ENCODE measurements at places on chromosomes 5 and 9. TPM values are rescaled to one million over a fixed set of nuclear protein-coding genes. Genes with fewer than 3 reads are reported as not detected.

The PHF24 gene
- 0.98 TPM for total RNA-seq

- H3K4me3 ChIP-seq, result no peak overlapping the region
- no peaks in the 10 kb centered on the region for H3K27me3 ChIP-seq
- H3K36me3 ChIP-seq, result peaks cover 5% of the 10 kb centered on the region
- H3K4me1 ChIP-seq, result peaks cover 8% of the 10 kb centered on the region
These were observed 13.5 kb downstream of the NDFIP1 start for GRCh38 chr5:142122121-142122520.

GRCh38 chr9:110180511-110181434 lies 27.2 kb downstream of the C9orf152 start:
- DNase-seq, result no peak
- H3K36me3 ChIP-seq, result no peaks in the 10 kb centered on the region
- no peaks in the 10 kb centered on the region for H3K27me3 ChIP-seq
- no peaks in the 10 kb centered on the region for H3K4me1 ChIP-seq

- no peaks in the 10 kb centered on the region for H3K27me3 ChIP-seq
- H3K4me3 ChIP-seq, result no peak overlapping the region
- peaks cover 15% of the 10 kb centered on the region for H3K4me1 ChIP-seq
- no peaks in the 10 kb centered on the region for H3K36me3 ChIP-seq
- DNase-seq, result no peak
- no peak overlapping the region for H3K27ac ChIP-seq
These were observed 2.5 kb upstream of the VCAN start for GRCh38 chr5:83469075-83469474.

- peak; percentile 42 for DNase-seq
- peak overlapping the region; percentile 81 for H3K27ac ChIP-seq
- H3K4me1 ChIP-seq, result peaks cover 3% of the 10 kb centered on the region
- peaks cover 2% of the 10 kb centered on the region for H3K36me3 ChIP-seq
These were observed 115.7 kb downstream of the SUSD1 start for GRCh38 chr9:112059145-112059965.

- H3K4me1 ChIP-seq, result no peaks in the 10 kb centered on the region
- no peak overlapping the region for H3K4me3 ChIP-seq
- no peak overlapping the region for H3K27ac ChIP-seq
These were observed 26.3 kb downstream of the UBAP1 start for GRCh38 chr9:34205102-34205501.

GRCh38 chr5:87313216-87313615 lies 45.5 kb downstream of the RASA1 start:
- no peak overlapping the region for H3K4me3 ChIP-seq
- no peak for DNase-seq
- peaks cover 3% of the 10 kb centered on the region for H3K4me1 ChIP-seq

- H3K27ac ChIP-seq, result no peak overlapping the region
- H3K36me3 ChIP-seq, result no peaks in the 10 kb centered on the region
- no peak overlapping the region for H3K4me3 ChIP-seq
- DNase-seq, result no peak
- no peaks in the 10 kb centered on the region for H3K27me3 ChIP-seq
- H3K4me1 ChIP-seq, result peaks cover 4% of the 10 kb centered on the region
These were observed 96.8 kb downstream of the VAV2 start for GRCh38 chr9:133895335-133895734.

- no peak overlapping the region for H3K27ac ChIP-seq
- no peaks in the 10 kb centered on the region for H3K4me1 ChIP-seq
- H3K27me3 ChIP-seq, result no peaks in the 10 kb centered on the region
- H3K4me3 ChIP-seq, result no peak overlapping the region
These were observed 59.4 kb downstream of the FYB1 start for GRCh38 chr5:39159811-39160490.

- H3K4me1 ChIP-seq, result no peaks in the 10 kb centered on the region
- no peak overlapping the region for H3K27ac ChIP-seq
- no peak overlapping the region for H3K4me3 ChIP-seq
- no peak for DNase-seq
- H3K27me3 ChIP-seq, result no peaks in the 10 kb centered on the region
These were observed 74.9 kb downstream of the COL15A1 start for GRCh38 chr9:99018653-99019052.

The SLC25A48 gene
- total RNA-seq, result 1.7 TPM

- H3K27ac ChIP-seq, result no peak overlapping the region
- H3K27me3 ChIP-seq, result no peaks in the 10 kb centered on the region
- H3K4me1 ChIP-seq, result no peaks in the 10 kb centered on the region
These were observed 291.9 kb downstream of the NFIB start for GRCh38 chr9:14021871-14022525.

The MSX2 gene
- 0.79 TPM for total RNA-seq

DNA sequence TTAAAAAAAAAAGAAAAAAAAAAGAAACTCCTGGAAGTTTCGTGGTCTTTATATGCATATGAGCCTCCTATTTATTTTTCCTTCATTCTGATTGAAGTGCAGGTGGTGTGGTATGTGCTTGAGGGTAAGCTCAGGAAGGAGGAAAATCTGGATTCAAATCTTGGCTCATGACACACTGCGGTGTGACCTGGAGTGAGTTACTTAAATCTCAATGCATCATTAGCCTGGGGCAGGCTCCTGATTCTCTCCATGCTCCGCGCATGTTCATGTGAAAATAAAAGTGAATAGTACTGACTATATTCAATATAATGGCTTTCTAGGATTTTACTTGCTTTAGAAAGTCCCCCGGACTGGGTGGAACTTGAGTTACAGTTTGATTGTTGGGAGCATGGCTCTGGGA lies 35.6 kb downstream of the PTTG1 start:
- no peaks in the 10 kb centered on the region for H3K4me1 ChIP-seq
- no peaks in the 10 kb centered on the region for H3K27me3 ChIP-seq
- DNase-seq, result no peak
- no peaks in the 10 kb centered on the region for H3K36me3 ChIP-seq

- H3K27me3 ChIP-seq, result no peaks in the 10 kb centered on the region
- no peaks in the 10 kb centered on the region for H3K36me3 ChIP-seq
- no peak for DNase-seq
- no peak overlapping the region for H3K4me3 ChIP-seq
- no peak overlapping the region for H3K27ac ChIP-seq
- no peaks in the 10 kb centered on the region for H3K4me1 ChIP-seq
These were observed 28.3 kb downstream of the TDRD7 start for GRCh38 chr9:97440160-97440559.

DNA sequence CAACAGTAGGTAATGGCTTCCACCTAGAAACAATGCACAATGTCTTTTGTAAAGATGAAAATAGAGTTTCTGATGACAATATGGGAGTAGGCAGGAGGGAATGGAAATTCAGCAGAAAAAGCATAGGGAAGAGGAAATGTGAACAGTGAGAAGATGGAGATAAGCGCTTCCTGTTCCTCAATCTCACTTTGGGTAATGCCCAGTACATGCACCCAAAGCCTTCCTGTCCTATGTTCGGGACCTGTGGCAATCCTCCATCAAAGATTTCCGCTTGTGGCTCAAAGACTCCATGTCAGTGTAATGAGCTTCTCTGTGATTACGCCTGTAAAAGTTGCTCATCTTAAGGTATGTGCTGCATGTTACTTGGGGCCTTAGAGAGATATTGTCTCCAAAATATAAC lies 2.7 kb downstream of the UGT3A1 start:
- DNase-seq, result no peak
- no peaks in the 10 kb centered on the region for H3K4me1 ChIP-seq
- no peaks in the 10 kb centered on the region for H3K27me3 ChIP-seq
- no peaks in the 10 kb centered on the region for H3K36me3 ChIP-seq
- peak overlapping the region; percentile 72 for H3K4me3 ChIP-seq

GRCh38 chr9:104843644-104844240 lies 79.8 kb downstream of the NIPSNAP3B start:
- H3K4me3 ChIP-seq, result no peak overlapping the region
- no peak for DNase-seq
- H3K36me3 ChIP-seq, result no peaks in the 10 kb centered on the region
- no peak overlapping the region for H3K27ac ChIP-seq
- no peaks in the 10 kb centered on the region for H3K27me3 ChIP-seq

DNA sequence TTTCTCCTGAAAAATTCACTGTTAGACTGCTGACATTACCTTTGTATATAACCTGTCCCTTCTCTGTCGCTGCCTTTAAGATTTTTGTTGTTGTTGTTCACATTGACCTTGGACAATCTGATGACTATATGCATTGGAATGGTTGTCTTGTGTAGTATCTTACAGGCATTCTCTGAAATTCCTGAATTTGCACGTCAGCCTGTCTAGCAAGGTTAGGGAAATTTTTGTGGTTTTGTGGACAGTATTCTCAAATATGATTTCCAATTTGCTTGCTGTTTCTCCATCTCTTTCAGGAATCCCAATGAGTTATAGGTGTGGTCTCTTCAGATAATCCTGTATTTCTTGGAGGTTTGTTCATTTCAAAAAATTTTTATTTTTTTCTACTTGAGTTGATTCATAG lies 140.8 kb downstream of the PRR16 start:
- no peak overlapping the region for H3K4me3 ChIP-seq
- DNase-seq, result no peak
- no peak overlapping the region for H3K27ac ChIP-seq

The PCDHGB5 gene
- 12.3 TPM for total RNA-seq

The PCDHA9 gene
- 0.85 TPM for total RNA-seq

DNA sequence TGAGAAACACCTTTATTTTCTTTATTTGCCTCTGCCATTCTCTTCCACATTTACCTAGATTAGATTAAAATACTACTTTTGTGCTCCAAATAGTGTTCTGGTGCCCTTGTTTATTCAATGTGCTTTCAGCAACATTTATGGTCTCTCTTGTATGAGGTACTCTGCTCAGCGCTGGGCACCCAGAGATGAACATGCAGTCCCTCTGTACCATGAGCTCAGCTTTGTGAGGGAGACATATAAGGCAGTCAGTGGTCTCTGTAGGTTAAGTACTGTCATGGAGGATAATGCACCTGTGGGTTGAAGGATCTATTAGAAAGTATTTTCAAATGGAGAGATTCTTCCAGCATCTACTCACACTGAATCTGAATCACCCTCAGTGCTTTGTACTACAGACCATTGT lies 176.5 kb downstream of the TAF11L14 start:
- no peak overlapping the region for H3K4me3 ChIP-seq
- no peak overlapping the region for H3K27ac ChIP-seq
- H3K4me1 ChIP-seq, result no peaks in the 10 kb centered on the region
- no peaks in the 10 kb centered on the region for H3K36me3 ChIP-seq
- no peaks in the 10 kb centered on the region for H3K27me3 ChIP-seq
- no peak for DNase-seq

GRCh38 chr5:145829708-145830361 lies 5.3 kb downstream of the PRELID2 start:
- H3K4me3 ChIP-seq, result no peak overlapping the region
- no peak overlapping the region for H3K27ac ChIP-seq
- peak; percentile 36 for DNase-seq
- peaks cover 2% of the 10 kb centered on the region for H3K4me1 ChIP-seq
- no peaks in the 10 kb centered on the region for H3K36me3 ChIP-seq

- no peaks in the 10 kb centered on the region for H3K4me1 ChIP-seq
- H3K4me3 ChIP-seq, result no peak overlapping the region
- DNase-seq, result no peak
- no peak overlapping the region for H3K27ac ChIP-seq
- H3K36me3 ChIP-seq, result peaks cover 6% of the 10 kb centered on the region
- H3K27me3 ChIP-seq, result no peaks in the 10 kb centered on the region
These were observed 9.4 kb downstream of the ERAP2 start for GRCh38 chr5:96885518-96886338.

DNA sequence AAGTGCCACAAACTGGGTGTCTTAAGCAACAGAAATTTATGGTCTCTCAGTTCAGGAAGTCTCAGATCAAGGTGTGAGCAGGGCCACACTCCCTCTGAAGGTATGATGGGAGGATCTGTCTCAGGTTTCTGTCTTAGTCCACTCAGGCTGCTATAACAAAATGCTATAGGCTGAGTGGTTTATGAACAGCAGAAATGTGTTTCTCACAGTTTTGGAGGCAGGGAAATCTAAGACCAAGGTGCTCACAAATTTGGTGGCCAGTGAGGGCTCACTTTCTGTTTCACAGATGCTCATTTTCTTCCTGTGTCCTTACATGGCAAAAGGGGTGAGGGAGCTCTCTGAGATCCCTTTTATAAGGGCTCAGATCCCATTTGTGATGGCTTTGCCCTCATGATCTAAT lies 281.4 kb downstream of the CWC27 start:
- no peaks in the 10 kb centered on the region for H3K36me3 ChIP-seq
- H3K4me3 ChIP-seq, result no peak overlapping the region
- no peaks in the 10 kb centered on the region for H3K4me1 ChIP-seq
- H3K27ac ChIP-seq, result no peak overlapping the region
- no peak for DNase-seq
- no peaks in the 10 kb centered on the region for H3K27me3 ChIP-seq

The RANBP17 gene
- 15.4 TPM for total RNA-seq

The PCDHA1 gene
- total RNA-seq, result 0.13 TPM

DNA sequence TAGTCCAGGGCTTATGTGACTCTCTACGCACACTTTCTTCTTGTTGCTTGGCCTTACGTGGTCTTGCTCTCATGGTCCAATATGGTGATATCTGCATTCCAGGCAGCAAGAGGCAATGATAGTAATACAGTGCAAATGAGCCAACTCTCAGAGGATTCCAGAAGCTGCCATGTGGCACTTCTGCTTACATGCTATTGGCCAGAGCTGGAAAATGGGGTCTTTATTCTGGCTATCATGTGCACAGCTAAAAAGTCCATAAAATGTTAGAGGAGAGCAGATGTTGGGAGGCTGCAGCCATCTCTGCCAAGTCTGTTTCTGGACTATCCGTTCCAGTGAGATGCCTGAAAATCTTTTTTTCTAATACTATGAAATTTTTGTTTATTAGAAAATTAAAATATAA lies 2.9 kb upstream of the SEPTIN8 start:
- H3K4me1 ChIP-seq, result peaks cover 12% of the 10 kb centered on the region
- H3K36me3 ChIP-seq, result no peaks in the 10 kb centered on the region
- H3K27ac ChIP-seq, result no peak overlapping the region
- H3K27me3 ChIP-seq, result no peaks in the 10 kb centered on the region

The ZNF883 gene
- total RNA-seq, result 3.0 TPM

The HRH2 gene
- 10.6 TPM for total RNA-seq

GRCh38 chr5:29229461-29229860 lies 1964.0 kb upstream of the CDH6 start:
- no peak for DNase-seq
- H3K4me1 ChIP-seq, result no peaks in the 10 kb centered on the region
- H3K27me3 ChIP-seq, result no peaks in the 10 kb centered on the region
- no peak overlapping the region for H3K27ac ChIP-seq
- no peak overlapping the region for H3K4me3 ChIP-seq
- no peaks in the 10 kb centered on the region for H3K36me3 ChIP-seq

DNA sequence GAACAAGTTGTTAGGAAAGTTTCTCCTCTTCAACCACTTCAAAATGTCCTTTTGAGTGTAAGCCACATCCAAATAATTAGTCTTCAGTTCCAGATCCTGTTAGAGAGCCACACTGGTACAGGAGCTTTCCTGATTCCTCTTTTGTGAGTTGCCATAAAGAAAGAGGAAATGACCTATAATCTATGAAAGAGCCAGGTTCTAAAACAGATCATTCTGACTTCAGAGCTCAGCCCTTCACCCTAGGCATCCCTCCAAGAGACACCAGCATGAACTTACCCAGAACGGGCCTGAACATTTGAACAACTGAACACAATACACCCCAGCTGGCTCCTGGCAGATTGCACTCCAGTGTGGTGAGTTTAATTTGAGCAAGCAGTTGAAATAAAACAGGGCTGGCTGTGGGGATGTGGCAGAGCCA lies 25.7 kb downstream of the SLC1A1 start:
- H3K36me3 ChIP-seq, result peaks cover 5% of the 10 kb centered on the region
- H3K27me3 ChIP-seq, result no peaks in the 10 kb centered on the region
- no peak overlapping the region for H3K4me3 ChIP-seq
- H3K4me1 ChIP-seq, result no peaks in the 10 kb centered on the region
- no peak overlapping the region for H3K27ac ChIP-seq

Measured in kidney (tissue), 22 donors.